ENCODE measurements at places on chromosomes 5 and 9.

DNA sequence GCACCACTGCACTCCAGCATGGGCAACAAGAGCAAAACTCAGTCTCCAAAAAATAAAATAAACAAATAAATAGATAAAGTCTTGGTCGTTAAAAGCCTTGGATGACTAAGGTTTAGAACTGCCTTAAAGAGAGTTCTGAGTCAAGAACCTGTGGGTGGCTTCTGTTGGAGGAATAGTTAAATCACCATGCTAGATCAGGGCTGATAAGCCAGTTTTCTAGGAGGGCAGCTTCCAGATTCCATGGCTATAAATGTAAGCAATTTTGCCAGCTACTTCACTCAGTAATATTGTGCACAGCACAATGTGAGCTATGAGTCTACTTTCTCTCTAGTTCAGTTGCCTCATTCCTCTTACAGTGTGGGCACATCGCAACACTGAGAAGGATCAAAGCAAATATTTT is 242.1 kb upstream of the NUDT12 start:
- DNase-seq: no peak

DNA sequence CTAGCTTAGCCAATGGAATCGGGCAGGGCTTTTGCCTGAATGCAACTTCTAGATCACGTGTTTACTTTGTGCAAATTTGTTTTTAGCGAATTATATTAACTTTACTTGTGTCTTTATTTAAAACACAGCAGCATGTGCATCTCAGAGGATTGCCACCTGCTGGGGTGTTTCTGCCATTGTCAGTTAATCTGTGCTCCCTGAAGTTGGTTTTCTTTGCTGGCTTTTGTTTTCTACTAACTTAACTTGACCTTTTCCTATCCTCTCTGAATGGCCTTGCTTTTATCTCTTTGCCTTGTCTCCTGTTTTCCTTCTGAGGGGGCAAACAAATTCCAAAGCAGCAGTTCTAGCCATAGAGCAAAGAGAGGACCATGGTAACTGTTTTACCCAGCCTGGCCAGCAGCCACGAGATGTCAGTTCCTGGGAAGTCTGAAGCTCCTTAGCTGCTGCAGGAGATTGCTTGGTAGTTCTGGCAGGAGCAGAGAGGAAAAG is 67.6 kb downstream of the ARHGEF28 start:
- DNase-seq: no peak

GRCh38 chr5:35644543-35644942 is 26.9 kb downstream of the SPEF2 start:
- DNase-seq: no peak

GRCh38 chr9:73116031-73116430 is 35.6 kb upstream of the ANXA1 start:
- no peak for DNase-seq

DNA sequence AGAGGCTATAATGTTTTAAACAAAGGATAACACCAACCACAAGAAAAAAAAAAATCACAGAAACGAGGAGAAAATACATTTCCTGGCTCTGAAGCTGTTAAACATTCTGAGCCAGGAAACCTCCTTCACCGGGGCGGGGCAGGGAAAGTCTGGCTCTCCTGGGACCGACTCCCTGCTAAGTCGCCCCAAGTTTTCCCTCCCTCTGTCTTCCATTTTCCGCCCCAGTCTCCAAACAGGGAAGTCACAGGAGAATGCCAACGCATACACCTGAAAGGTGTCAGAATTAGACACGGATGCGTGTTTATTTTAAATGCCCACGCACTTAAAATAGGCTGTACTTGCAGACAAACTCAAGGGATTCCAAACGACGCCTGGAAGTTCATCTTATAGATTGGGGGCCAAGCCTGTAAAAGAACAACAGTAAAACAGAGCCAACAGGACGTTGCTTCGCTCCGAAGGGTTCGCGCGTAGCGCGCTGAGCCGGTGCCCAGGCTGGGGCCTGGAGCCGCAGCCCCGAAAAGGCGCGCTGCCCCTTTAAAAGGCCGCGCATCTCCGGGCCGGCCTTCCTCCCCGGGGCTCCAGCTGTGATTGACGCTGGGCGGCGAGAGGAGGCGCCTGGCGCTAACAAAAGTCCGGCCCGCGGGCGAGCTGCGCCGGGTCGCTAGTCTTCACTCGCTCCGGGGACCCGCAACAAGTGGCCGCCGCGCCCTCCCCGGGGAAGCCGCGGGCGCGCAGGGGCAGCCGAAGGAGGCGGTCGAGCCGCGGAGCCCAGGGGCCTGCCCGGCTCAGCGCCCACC is at the start of gene FBXL7:
Gene FBXL7 (plus strand): TSS at position 653 of the 797 bp plus-strand sequence.
- no peak for DNase-seq

DNA sequence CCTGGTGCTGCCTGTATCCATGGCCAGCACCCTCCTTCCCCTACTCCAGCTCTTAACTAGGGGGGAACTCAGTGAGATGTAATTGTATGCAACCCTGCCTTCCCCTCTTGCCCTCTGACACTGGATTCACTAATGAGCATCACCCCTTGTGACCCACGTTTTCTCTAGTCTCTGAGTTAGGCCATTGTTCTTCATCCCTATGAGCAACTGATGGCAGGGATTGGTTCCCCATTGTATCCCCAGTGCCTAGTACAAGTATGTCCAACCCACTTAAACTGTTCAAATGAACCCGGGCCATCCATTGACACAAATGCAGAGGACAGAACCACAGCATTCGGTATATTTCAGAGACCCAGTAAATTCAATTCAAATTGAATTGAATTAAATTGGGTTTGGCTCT is 77.6 kb upstream of the ASTN2 start:
- DNase-seq: no peak
